ENCODE measurements at places on chromosomes 16 and 17.

- no peak for DNase-seq
Measured at GRCh38 chr17:56832446-56832845, 1.3 kb downstream of the C17orf67 start.

GRCh38 chr16:27452569-27453493 lies 50.9 kb downstream of the IL21R start:
- no peak for DNase-seq

- DNase-seq: peak; percentile 20
Measured at GRCh38 chr16:19598805-19599510, 43.5 kb downstream of the VPS35L start.

DNA sequence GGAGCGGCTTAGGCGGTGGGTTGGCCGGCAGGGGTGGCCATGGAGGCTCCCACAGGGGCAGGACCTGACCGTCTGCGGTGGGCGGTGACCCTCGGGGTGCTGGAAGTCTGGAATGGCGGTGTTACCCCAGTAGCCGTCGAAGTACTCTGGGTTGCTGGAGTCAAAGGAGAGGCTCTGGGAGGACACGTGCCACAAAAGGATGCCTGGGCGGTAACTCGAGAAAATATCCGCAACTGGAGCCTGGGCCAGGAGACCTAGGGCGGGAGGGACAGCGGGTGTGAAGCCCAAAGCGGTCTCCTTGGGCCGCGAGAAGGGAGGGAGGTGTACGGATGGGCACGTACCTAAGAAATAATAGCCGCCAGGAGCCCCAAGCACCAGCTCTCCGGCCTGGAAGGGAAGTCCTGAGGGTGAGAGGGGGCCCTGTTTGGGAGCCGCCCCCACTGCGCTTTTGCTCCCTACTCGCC lies 4.6 kb downstream of the ITGA2B start:
- DNase-seq: no peak

GRCh38 chr17:48051706-48052486 lies 3.7 kb downstream of the NFE2L1 start:
- DNase-seq: peak; percentile 83

- DNase-seq: no peak
Measured at GRCh38 chr17:58210922-58211321, 8.1 kb downstream of the MKS1 start.

DNA sequence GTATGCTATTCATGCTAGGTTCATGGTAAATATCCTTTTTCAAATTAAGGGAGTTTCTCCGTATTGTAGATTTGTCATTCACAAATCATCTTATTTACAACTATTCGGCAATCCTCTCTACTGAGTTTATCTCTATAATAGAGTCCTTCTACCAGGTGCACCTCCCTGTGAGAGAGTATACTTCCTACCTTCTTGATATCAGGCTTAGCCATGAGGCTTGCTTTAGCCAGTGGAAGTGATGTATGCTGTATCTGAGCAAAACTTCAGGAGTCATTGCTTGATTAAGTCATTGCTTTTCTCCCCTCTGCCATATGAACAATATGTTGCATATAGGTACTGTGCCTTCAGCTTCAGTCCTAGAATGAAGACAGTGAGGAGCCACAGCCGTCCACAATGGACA lies 20.5 kb downstream of the NSRP1 start:
- DNase-seq: no peak

DNA sequence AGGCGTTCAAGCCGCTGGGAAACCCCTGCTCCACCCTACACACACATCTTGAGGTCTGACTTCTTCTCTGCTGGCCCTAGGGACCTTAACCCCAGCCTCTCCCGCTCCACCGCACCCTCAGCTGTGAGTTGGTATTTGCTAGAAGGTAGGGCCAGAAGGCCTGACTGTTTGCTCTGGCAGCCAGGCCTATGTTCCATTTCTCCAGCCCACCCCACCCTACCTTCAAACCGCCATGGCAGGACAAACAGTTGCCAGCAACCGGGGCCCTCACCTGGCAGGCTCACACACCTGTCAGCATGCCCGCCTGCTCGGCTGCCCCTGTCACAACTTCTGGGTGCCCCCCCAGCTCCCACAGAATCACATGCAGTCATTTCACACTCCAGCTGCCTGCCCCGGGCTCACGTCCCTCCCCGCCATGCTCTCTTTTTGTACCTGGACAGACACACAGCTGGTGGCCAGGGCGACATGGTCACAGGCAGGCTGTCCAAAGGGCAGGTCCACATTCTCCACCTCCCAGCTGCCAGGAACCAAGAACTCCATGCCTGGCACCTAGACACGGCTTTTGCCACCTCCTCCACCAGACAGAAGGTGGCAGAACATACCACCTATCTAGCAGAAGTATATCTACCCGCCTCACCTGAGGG lies 2.6 kb upstream of the ATP2A3 start:
- no peak for DNase-seq

DNA sequence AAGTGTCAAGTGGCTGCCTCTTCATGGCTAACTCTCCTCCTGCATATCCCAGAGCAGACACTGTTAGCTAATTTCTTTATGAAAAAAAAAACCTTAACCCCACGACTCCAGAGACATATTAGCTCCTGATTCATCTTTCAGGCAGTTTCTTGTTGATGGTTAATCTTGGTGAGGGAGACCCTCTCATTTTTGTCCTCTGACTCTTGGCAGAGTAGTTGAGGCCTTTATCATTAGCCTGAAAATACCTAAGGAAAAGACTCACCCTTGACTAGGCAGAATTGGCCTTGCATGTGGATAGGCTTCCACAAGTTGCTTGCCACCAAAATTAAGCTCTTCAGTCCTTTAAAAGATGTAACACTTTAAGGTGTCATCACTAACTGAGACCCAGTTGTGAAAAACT lies 4.0 kb downstream of the CRYBA1 start:
- DNase-seq: no peak

GRCh38 chr16:23994615-23995014 lies 158.8 kb downstream of the PRKCB start:
- DNase-seq: no peak

- no peak for DNase-seq
Measured at GRCh38 chr17:41664587-41665565, 23.8 kb upstream of the EIF1 start.

- DNase-seq: peak; percentile 73
Measured at GRCh38 chr17:43171586-43172487, 823 bp downstream of the NBR1 start.

DNA sequence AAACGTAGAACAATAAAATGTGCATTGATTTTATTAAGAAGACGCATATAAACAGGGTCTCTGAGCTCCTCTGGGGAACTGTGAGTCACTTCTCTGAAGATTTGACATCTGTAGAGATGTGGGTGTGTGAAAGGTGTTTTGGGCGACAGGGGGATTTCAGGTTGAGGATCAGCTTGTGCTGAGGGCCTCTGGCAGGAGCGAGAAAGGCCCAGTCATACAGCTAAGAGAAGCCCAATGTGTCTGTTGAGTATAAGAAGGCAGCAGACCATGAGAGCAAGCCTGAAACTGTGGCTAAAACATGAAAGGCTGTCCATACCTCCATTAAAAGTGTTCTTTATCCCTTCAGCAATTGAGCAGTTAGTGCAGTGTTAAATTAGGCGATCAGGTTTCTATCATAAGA lies 406.5 kb upstream of the MON1B start:
- DNase-seq: no peak

- DNase-seq: no peak
Measured at GRCh38 chr16:80350061-80350460, 190.7 kb upstream of the DYNLRB2 start.

DNA sequence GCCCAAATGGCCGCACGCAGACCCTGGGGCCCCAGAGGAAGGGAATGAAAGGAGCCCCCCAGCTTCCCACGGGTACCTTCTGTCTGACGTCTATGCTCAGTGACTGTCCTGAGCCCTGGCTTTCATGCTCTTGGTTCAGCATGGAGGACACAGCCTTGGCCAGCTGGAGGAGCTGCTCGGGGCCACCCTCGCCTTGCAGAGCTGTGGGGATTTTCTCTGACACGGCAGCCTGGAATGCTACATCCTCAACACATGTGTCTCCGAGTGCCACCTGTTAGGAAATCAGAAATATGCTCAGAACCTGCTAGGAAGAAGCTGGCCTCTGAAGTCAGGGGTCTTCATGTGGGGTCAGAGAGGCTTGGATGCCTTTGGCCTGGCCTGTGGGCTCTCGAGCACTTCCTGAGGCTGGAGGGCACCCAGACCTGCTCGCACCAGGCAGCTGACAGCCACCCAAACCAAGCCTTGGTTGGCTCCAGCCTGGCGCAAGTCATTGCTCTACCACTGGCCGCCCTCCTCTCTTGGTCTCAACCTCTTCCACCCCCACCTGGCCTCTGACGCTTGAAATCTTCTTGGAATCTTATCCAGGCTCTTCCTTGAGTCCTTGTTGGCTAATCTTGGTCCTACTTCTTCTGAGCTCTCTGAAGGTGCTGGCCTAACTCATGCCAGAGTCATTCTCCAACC lies 63.7 kb upstream of the BCO1 start:
- DNase-seq: no peak

- DNase-seq: no peak
Measured at GRCh38 chr17:39801055-39801454, 63.1 kb downstream of the IKZF3 start.

GRCh38 chr17:50866950-50867362 lies 802 bp upstream of the TOB1 start:
- peak; percentile 83 for DNase-seq

GRCh38 chr17:78888941-78889518 lies 14.0 kb downstream of the CEP295NL start:
- DNase-seq: no peak

DNA sequence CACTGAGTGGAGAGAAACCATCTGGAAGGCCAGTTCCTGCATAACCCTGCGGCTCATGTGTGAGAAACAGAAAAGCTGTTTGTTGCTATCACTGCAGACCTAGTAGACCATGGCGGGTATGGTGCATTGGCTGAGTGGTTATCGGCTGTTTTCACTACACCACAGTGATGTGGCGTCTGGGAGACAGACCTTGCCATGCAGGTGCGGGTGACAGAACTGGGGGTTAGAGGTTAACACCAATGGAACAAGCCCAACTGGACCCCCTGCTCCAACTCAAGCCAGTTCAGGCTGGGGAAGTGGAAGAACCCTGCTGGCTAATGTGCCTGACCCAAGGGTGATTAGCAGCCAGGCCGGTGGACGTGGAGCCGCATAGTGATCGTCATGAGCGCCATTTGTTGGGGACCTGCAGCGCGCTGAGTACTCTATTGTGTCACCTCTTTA lies 91.9 kb downstream of the IRF8 start:
- no peak for DNase-seq

DNA sequence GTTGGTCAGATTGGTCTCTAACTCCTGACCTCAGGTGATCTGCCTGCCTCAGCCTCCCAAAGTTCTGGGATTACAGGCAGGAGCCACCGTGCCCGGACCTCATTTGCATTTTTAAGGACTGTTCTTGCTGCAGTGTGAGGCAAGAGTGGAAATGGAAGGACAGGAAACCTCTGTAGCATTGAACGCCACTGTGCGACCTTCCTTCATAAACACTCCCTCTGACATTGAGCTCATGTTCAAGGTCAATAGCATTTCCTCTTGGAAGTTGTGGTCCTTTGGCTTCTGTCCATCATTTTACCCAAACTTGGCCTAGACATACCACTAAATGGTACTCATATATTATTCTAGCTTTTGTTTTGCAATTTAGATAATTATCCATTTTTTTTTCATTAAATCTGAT lies 32.8 kb upstream of the ABCA8 start:
- DNase-seq: no peak

DNA sequence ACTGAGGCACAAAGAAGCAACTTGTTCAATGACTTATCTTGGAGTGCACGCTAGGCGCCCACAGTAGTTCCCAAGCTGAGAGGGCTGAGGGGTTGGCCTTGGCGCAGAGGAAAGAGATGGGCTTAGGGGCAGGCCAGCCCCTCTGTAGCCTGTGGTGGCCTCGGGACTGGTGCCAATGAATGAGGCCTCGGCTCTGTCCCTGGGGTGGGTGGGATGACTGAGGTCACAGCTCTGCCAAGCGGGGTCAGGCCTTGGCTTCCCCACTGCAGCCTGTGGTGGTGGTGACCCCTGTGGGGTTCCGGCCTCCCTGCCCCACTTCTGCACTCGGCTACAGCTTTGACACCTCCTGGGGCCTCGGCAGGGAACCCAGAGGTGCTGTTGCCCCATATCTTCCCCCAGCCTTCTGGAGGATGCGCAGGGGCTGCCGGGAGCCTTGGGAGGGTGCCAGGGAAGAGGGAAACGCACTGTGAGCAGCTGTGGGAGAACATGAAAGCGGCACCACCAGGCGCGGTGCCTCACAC lies 46.0 kb downstream of the BEAN1 start:
- DNase-seq: no peak

DNA sequence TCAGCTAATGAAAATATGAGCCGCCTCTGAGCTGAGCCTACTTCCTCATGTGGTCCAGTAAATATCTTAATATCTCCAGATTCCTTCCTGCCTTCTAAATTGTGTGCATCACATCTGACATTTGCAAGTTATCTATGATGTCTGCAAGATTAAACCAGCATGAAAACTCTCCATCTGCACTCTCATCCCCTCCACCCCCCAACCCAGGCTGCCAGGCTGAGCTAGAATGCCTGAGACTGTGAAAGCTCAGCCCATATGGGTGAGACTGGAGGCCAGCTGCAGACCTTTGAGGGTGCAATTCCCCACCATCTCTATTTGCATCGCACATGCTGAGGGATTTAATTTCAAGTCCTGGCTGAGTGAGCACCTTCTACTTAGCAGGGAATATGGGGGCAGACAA lies 82.8 kb downstream of the ASIC2 start:
- no peak for DNase-seq

- DNase-seq: no peak
Measured at GRCh38 chr16:11145173-11145818, 110.7 kb downstream of the SOCS1 start.

- no peak for DNase-seq
Measured at GRCh38 chr17:78118801-78119241, 9.7 kb downstream of the TMC6 start.

DNA sequence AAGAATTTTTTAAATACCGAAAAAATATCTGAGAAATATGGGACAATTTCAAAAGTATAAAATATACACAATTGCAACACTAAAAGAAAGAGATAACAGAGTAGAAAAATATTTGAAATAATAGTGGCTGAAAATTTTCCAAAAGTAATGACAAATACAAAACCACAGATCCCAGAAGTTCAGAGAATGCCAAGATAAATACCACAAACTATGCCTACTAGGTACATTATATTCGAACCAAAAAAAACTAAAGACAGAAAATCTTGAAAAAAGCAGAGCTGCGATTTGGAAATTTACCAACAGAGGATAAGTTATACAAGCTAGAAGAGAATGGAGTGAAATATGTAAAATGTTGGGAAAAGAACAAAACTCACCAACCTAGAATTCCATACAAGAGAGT lies 191.3 kb upstream of the ELAC2 start:
- DNase-seq: no peak

DNA sequence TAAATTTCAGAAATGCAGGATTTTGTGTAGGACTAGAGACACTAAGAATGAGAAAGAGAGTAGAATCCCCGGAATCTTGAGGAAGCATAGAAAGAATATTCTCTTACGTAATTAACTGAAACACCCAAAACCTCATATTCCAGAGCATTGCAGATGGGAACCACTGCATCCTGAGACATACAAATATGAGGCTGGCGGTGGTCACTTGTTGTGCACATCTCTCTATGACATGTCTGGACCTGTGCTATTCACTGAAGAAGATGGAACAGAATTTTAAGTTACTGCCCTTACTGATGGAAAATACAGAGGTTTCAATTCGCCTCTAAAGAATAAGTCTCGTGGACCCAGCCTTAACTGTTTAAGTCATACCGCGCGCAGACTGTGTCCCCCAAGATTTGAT lies 806 bp downstream of the RAD51C start:
- no peak for DNase-seq

- no peak for DNase-seq
Measured at GRCh38 chr17:39636587-39636926, 387 bp upstream of the STARD3 start.

- DNase-seq: no peak
Measured at GRCh38 chr17:38894276-38894675, 24.4 kb downstream of the LASP1 start.
